ENCODE measurements at places on chromosomes 2 and 18.

GRCh38 chr18:3585656-3586509 lies 135.9 kb downstream of the TGIF1 start:
- DNase-seq: peak; percentile 95

- no peak for DNase-seq
Observed at GRCh38 chr18:37412829-37413228, 152.8 kb downstream of the CELF4 start.

GRCh38 chr2:165587335-165587938 lies 117.9 kb downstream of the CSRNP3 start:
- no peak for DNase-seq

GRCh38 chr2:135664623-135665068 lies 77.0 kb upstream of the UBXN4 start:
- no peak for DNase-seq

DNA sequence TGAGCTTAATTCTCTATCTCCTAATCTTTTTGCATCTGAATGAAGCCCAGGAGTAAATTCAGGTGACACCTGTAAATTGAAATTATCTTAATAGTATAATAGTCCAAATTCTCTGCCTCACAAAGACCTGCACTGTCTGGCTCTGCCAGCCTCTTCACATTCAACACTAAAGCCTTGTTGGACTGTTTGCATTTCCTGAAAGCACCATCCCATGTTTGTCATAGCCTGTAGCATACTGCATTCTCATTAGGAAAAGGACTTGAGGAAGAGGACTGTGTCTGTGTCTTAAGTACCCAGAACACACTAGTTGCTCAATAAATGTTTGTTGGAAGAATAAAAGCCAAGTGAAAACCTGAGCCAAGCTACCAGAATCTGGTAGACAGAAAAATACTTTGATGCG lies 42.9 kb upstream of the GRHL1 start:
- no peak for DNase-seq

DNA sequence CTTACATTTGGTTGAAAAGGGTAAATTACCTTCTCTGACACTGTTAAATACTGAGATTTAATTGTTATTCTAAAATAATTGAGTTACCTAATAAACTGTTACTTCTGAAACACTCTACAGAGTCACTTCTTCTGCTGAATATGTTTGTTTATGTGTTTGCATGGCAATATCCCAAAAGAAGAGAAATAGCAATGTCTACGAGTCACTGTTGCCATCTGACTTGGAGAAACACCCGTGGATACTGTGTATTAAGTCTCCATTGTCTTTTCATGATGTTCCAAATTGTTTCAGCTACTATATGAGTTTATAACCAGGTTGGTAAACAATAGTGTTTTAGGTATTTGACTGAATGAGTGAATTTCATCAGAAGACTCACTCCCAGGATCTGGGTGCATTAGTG lies 754.2 kb upstream of the ID2 start:
- no peak for DNase-seq

DNA sequence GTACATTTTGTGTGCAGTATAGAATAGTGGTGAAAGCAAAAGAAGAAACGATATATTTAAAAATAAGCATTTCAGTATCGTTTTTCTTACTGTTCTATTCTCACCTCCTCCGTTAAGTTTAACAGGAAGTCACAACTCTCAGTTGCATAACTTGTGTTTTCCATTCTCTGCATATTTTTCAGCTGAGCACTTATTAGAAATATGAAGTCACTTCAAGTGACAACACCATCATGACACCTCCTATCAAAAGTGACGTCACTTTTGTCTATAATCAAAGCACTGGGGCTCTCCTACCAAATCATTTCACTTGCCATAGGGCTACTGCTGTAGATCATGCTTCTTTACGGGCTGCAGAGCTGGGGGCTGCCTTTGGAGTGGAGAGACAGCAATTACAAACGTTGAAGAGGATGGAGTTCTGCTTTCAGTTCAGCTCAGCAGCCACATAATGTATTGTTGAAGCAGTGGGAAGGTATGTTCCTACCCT lies 36.3 kb downstream of the STAT4 start:
- DNase-seq: no peak

DNA sequence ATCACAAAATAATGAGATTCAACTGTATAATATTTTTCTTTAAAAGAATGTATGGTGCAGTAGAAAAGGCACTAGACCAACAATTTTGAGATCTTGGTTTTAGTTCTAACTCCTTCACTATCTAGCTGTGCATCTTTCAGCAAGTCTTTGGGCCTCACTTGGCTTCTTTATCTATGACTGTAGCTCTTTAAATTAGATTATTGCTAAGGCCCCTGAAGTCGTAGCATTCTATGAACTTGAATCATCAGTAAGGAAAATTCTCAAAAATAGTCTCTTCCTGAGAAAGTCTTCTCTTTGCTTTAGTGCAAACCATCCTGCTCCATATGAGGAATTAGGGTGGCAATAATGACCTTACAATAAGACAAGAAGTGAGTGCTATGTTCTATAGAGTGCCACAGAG lies 140.4 kb downstream of the FTCDNL1 start:
- DNase-seq: no peak

DNA sequence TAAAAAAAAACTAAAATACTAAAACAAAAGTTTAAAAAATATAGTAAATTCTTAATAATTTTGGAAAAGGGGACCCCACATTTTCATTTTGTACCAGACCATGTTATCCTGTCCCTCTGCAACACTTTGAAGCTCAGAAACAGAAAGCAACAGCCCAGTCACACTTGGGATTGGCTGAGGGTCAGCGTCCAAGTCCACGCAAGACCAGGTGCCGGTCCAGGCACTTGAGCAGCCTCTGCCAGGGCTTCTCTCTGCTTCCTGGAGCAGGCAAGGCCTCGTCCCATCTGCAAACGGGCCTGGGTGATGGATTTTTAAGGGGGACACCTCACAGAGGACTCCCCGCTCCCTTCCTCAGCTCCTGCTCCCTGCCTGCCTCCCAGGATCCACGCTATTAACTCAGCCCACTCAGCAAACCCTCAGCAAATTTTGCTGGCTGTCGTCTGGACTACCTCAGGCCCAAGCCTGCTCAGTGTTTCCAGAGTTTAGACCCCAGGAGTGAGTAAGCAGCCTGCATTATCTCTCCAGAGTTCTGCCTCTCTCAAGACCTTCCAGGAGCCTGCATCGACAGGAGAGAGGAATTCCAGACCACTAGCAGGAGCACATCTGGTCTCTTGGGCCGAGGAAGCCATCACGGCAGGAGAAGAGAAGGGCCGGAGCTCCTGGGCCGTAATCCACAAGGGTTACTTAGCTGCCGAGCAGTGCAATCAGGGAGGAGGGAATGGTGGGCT lies 88.7 kb upstream of the STPG4 start:
- no peak for DNase-seq

GRCh38 chr2:118837621-118838020 lies 9.8 kb downstream of the EN1 start:
- no peak for DNase-seq

DNA sequence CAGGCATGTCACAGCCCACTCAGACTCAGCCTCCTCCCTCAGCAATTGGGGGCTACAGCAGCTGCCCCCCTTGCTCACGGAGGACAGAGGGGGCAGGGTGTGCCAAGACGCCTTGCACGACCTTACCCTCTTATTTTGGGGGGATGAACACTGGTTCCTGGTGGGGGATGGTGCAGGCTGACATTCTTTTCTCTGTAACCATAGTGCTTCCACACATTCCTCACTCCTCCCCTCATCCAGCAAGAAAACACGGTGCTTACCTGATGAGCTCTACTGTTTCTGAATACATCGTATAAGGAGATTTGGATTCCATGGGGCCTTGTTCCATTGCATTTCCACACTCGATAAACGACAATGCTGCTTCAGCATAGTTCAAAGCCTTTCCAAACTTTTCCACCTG lies 75.4 kb upstream of the REV1 start:
- DNase-seq: peak; percentile 48

GRCh38 chr2:156673333-156673615 lies 237.1 kb downstream of the GPD2 start:
- no peak for DNase-seq

DNA sequence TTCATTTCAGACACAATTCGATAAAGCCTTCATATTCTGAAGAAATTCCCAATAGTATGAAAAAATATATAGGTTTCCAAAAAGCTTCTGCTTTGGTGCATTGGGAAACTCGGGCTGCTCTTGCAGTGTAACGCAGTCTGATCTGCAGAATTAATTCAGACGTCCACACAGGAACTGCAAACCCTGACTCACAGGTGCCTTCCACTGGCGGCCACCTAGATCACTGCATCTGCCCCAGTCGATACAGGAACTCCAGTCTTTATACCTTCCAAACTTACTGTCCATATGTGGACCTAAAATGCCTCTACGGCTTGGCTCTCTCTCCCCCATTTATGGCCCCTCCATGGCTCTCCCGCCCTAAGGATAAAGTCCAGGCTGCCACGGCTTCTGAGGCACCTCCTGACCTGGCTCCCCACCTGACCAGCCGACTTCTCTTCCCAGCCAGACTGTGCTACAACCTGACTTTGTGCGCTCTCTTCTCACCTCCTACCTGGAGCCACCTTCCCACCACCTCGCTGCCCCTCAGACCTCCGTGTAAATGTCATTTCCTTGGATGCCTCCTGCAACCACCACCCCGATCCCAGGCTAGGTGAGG lies 39.7 kb downstream of the L3MBTL4 start:
- no peak for DNase-seq

GRCh38 chr2:175677880-175678279 lies 324.2 kb downstream of the LNPK start:
- no peak for DNase-seq

DNA sequence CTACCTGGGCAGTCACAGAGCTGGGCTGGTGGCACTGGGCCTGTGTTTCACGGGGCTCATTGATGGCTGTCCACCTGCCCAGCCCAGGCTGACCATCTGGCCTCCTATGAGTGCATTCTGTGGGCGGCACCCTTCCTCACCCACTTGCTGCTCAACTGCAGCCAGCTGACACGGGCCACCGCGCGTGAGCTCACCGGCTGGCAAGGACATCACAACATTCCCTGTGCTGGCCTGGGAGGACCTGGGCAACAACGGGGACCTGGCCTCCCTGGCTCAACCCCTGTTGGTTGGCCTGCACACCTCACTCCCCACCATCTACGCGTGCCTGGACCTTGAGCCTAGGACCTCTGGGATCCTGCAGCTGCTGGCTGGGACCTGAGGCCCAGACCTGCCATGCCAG lies 98.2 kb upstream of the DTNA start:
- DNase-seq: no peak

DNA sequence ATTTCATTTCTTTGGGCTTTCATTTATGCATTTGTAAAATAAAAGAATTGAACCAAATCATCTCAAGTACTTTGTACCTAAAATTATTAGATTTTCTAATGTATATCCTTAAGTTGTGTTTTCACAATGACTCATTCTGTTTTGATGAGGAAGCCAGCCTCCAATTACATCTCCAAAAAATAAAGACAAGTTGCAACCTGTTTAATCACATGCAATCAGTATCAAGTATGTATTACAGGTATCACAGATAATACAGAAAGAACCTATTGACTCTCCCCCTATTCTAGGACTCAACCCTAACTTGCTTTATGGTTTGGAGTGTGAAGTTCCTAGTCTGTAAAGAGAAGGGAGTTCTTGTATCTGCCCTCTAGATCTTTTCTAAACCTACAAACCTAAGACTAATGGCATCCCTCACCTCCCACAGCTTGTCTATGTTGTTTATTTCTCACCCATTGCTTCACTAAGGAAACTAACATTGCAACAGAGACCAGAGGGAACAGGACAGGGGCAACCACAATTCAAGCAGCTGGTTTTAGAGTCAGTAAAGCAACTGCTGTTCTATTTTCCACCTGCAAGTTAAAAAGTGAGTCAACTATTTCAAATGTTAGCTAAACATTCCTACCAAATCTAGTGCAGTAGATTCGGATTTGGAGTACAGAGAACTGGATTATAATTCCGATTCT lies 141.1 kb upstream of the ETAA1 start:
- DNase-seq: no peak

DNA sequence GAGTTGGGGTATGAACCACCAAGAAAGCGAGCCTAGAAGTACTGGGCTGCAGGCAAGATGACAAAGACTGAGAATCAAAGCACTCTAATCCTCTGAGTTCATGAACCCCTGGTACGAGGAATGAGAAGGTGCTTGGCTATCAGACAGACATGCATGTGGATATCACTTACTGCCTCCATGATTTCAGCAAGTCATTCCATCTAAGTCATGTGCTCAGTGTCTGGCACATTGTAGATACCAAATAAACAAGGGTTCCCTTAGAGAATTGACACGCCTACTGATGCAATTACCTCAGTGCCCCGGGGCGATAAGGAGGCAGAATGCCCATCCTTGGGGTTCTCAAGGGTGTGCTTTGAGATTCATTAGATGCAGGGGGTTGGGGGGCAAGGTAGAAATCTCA lies 125.6 kb upstream of the PKDCC start:
- no peak for DNase-seq

- peak; percentile 82 for DNase-seq
Observed at GRCh38 chr2:119826370-119826961, 66.7 kb downstream of the PTPN4 start.

- no peak for DNase-seq
Observed at GRCh38 chr2:238921681-238922319, 73.9 kb downstream of the TWIST2 start.

DNA sequence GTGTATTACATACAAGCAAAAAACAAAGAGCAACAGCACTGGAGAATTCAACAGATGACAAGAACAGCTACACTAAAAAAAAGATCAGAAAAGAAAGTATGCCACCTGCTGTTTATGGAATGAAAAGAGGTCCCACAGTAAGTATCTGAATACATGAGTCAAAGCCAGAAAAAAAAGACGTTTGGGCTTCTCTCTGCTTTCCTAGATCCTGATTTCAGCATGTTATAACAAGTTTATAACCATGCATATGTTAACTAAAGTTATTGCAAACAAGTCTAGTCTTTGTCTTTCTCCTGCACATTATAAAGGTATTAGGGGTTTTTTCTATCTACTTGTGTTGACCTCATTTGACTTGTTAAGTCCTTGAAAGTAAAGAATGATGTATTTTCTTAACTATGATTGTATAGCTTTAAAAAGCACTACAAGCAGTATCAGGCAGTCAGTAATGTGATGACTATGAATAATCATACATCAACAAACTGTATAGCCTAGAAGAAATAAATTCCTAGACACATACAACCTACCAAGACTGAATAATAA lies 108.5 kb upstream of the COL5A2 start:
- peak; percentile 82 for DNase-seq

GRCh38 chr2:238528953-238529781 lies 102.4 kb downstream of the ASB1 start:
- DNase-seq: no peak

DNA sequence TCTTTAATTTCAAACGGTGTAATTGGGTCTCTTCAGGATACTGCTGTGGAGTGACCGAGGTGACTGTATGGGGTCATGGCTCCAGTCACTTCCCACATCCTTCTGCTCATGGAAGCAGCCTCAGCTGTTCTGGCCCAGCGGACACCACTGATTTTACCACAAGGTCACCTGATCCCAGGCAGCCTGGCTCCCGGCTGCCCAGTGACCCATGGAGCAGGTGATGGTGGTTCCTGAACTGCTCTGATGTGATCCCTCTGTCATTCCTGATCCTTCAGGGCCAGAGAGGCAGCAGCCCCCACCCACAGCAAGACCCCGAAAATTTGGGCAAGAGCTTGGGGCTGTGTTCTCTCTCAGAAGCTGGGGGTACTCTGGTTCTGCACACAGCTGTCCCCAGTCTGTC lies 35.5 kb upstream of the HS6ST1 start:
- no peak for DNase-seq

All from GM23338 (cell line).